Endothelial cell (in vitro differentiated cells): ENCODE measurements at places on chromosomes 5 and 9. TPM values are rescaled to one million over a fixed set of nuclear protein-coding genes. Genes with fewer than 3 reads are reported as not detected.
A peak's percentile ranks its signal among the peaks of the same experiment; 100 is the strongest.

- H3K27ac ChIP-seq, result no peak overlapping the region
- H3K4me3 ChIP-seq, result no peak overlapping the region
- H3K36me3 ChIP-seq, result no peaks in the 10 kb centered on the region
- H3K4me1 ChIP-seq, result no peaks in the 10 kb centered on the region
- no peaks in the 10 kb centered on the region for H3K27me3 ChIP-seq
Measured at GRCh38 chr9:113857875-113858274, 18.2 kb upstream of the ZNF618 start.

DNA sequence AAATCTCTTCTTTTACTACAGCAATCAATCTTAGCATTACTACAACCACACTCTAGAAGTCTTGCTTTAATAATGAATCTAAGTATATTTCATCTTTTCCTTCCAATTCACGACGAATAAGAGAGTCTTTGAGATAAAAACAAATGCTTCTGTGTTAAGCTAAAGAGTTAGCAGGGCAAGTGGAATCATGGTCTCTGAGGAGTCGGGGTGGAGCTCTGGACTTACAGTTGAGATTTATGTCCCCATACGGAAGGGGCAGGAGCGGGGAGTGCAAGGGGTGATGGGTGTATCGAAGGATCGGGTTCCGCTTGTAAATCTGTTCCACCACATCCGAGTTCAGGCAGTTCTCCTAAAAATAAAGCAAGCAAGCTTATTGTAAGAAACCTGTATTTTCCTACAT is 59.0 kb upstream of the RETREG1 start:
- peak overlapping the region; percentile 54 for H3K4me3 ChIP-seq
- no peak for DNase-seq
- H3K36me3 ChIP-seq, result peaks cover 62% of the 10 kb centered on the region
- no peaks in the 10 kb centered on the region for H3K4me1 ChIP-seq

DNA sequence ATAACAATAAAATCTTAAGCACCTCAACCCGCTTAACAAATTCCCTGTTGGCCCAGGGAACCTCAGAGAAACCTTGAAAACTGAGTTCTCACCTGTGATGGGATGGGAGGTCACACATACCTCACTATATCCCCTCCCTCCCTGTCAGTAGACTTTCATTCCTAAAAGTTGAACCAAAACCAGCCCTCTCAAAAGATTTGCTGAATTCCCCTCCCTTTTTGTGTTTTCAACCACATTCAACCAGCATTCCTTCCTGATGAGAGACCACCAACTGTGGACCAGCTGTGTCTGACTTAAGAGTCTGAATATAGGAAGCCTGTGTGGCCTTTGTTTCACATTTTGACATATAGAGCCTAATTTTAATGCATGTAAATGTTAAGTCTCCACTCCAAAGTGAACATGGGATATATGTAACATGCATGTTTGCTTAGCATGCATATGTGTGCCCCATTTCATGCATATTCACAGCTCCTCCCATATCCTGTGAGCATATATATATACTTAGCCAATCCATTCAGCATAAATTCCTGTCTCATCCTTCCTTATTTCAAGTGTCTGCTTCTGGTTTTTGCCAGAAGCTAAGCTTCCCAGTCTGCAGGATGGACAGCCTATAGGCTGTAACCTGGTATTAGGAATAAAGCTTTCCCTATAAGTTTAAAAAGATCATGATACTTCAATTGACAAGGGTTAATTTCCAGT is 604.6 kb downstream of the PTPRD start:
- no peaks in the 10 kb centered on the region for H3K4me1 ChIP-seq
- H3K27ac ChIP-seq, result no peak overlapping the region
- no peak for DNase-seq
- no peak overlapping the region for H3K4me3 ChIP-seq
- H3K27me3 ChIP-seq, result no peaks in the 10 kb centered on the region
- H3K36me3 ChIP-seq, result no peaks in the 10 kb centered on the region

DNA sequence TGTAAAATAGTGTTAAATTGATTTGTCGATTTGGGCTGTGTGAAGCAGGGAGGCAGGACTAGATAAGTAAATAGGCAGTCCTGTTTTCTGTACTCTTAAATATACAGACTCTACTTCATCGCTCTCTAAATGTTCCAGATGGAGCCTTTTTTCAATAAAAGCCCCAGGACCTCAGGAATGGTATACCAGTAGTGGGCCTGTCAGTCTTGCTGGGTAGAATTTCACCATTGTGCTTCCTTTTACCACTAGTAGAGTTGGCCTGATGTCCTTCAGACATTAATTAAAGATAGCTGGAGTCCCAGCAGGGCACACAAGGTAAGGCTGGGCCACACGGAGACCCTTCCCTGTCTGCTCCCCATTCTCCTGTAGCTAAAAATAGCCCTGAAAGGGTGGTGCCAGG is 6.0 kb downstream of the SNX18 start:
- H3K27me3 ChIP-seq, result no peaks in the 10 kb centered on the region
- no peak overlapping the region for H3K4me3 ChIP-seq
- peaks cover 24% of the 10 kb centered on the region for H3K4me1 ChIP-seq

SLC4A9 gene
- 0.23 TPM for total RNA-seq

BHMT gene
- not detected for total RNA-seq

FYB1 gene
- total RNA-seq, result 0.31 TPM
